ENCODE measurements at places on chromosomes 7 and 10.

GRCh38 chr7:152050547-152050971, 25.1 kb downstream of the GALNT11 start:
- DNase-seq: no peak

GRCh38 chr10:81915504-81915897, 40.5 kb downstream of the NRG3 start:
- DNase-seq: no peak

DNA sequence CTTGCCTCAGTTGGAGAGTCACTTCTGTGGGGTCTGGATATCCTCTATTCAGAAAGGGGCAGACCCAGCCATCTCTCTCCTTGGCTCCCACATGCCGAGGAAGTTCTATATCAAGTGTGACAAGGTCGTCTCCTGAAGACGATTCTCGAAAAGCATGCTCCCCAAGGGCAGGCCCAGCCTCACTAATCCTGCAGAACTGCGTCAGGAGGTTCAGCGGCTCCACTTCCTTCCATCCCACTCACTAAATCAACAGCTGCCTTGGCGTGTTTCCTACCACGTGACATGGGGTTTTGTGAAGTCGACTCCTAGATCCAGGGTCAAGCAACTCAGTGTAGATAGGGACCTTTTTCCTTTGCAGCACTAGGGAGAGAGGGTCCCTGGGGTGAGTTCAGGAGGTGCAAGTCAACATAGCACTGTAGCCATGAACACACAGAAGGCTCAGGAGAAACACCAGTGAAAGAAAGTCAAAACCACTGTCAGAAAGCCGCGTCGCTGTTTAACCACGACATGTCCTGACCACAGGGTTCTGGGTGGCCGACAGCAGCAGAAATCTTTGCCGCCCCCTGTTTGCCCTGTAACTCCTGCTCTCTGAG, 156.4 kb downstream of the PRPF18 start:
- DNase-seq: no peak

GRCh38 chr10:97096261-97097083, 89.3 kb downstream of the SLIT1 start:
- no peak for DNase-seq

DNA sequence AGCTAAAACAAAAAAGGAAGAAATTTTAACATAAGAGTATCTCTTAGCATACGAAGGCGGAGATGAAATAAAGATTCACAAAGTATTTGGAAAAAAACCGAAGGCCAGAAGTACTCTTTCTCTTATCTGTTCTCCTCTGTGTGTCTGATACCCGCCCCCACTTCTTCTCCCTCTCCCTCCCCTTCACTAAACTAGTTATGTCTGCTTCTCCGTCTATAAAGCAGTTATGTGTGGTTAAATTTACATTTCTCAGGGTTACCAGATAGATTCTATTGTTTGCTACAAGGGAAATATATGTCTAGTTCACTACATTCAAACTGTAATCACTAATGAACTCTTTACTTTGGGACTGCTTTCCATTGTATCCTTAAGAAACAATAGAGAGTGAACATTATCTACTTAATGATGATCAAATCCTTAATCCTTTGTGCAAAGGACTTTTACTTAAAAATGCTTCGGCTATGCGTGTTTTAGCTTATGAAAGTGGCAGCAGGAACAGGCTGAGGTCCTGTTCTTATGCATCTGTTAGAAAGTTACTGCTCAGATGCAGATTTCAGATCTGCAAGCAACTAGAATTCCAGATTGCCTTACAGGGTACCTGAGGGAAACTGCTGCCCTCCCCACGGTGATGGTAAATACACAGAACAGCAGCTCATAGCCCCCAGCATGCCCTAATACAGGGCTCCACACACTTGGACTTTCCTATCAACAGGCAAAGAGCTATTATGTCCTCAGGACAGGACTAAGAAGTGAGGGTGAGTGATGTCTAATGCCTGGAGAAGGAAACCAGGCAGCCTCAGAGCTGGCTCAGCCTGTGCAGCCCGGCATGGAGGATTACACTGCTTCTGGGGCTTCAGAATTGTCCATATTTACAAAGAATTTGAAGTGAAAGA, 273.3 kb downstream of the FZD1 start:
- DNase-seq: no peak

DNA sequence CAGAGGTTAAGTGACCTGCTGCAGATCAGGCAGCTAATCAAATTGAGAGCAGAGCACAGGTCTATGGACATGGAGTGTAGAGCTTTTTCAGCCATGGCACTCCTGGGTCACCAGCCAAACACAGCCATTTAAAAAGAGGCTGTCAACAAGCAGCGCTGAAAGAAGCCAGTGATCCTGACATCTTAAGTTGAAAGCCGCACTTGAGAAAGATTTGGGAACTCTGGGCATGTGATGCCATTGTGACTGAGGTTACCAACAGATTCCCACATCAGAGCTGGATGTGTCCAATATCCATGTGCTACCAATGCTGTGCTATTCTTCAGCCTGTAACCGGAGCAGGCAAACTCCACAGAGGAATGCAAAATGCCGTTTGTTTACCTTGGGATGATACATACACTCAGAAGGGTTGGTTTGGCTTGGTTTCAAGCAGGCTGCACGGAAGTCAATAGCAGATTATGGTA, 56.2 kb upstream of the ABLIM1 start:
- no peak for DNase-seq

- no peak for DNase-seq
These were observed 43.9 kb upstream of the GPR158 start for GRCh38 chr10:25130906-25131305.
